Right renal cortex interstitium (tissue), 3 donors: ENCODE measurements at places on chromosomes 1 and 21. TPM values are rescaled to one million over a fixed set of nuclear protein-coding genes. Genes with fewer than 3 reads are reported as not detected.

- DNase-seq = no peak
Measured at GRCh38 chr1:89615676-89616598, 17.0 kb upstream of the LRRC8C start.

DNA sequence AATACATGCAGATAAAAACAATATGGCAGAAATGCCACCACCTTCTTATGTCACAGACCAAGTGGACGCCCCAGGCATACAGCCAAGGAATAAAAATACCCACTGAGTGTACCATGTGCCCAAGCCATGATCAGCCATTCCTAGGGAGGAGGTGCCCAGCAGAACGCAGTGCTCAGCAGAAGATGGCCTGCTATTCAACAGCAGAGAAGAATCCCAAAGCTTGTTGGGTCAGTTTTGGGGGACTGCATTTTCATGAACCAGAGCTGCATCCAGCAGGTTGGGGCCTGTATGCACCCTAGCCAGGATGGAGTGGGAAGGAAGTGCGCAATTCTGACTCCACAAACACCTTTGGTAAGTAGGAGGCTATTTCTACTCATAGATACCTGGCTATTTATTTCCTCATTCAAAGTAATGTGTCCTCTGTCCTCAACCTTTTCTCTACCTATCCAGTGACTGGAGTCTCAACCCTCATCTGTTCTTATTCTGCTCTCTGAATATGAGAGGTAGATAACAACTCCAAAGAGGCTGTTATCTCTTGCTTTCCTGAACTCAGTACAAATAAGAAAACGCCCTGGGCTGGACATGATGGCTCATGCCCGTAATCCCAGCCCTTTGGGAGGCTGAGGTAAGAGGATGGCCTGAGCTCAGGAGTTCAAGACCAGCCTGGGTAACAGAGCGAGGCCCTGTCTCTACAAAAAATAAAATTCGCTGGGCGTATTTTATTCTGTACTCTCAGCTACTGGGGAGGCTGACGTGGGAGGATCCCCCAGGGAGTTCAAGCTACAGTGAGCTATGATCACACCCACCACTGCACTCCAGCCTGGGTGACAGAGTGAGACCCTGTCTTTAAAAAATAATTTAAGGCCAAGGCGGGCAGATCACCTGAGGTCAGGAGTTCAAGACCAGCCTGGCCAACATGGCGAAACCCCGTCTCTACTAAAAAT, 2.5 kb upstream of the PLEKHM2 start:
- no peak for DNase-seq

GRCh38 chr1:220700556-220701179, 10.5 kb downstream of the C1orf115 start:
- DNase-seq = no peak

DNA sequence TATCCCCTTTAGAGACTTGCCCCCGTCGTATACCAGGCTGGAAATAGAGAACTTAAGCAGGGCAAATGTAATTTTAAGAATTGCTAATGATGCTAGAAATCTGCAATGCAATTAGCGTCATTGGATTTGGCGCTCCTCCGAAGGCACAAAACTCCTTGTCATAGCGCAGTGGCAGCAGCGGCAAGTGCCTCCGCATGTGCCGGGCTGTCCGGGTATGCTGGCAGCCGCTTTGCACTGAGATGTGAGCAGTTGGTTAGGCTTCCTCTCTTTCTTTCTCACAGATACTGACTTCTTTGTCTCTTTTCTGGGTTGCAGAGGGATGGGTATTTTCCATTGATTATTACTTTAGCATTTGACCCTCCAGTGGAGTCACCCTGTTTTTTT, 193.4 kb upstream of the LMO4 start:
- no peak for DNase-seq

GRCh38 chr1:19617376-19617775, 26.7 kb upstream of the NBL1 start:
- DNase-seq = no peak

- DNase-seq = no peak
Measured at GRCh38 chr1:107943694-107944093, 21.3 kb downstream of the VAV3 start.

DNA sequence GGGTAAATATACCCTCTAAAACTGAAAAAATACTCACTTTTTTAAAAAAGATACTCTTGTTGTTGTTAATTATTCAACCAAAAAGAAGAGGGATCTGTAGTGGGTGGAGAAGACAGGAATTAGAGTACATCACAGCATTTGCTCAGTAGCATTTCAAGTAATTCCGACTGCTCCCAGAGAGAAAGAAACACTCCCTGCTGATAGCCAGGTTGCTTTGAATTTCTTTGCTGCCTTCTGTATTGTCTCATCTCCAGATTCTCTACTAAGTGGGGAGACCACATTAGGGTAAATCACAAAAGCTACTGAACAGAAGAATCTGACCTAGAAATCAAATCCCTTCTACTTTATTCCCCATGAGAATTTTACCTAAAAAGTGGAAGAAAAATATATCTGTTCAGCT, 661.1 kb downstream of the BRINP3 start:
- no peak for DNase-seq

DNA sequence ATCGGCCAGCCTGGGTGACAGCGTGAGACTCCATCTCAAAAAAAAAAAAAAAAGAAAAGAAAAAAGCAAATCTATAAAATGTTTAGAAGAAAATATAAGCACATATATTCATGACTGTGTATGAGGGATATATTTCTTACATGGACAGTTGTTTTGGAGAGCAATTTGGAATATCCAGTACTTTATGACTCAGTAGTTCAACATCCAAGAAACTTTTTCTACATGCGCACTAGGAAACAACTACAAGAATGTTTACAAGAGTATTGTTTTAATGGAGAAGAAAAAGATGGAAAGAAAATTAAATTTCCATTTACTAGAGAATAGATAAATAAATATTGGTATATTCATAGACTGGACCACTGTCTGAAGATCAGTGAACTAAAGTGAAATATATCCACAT, 77.5 kb downstream of the MAST2 start:
- no peak for DNase-seq

GRCh38 chr21:38823737-38824123, 18.0 kb downstream of the ETS2 start:
- no peak for DNase-seq

DNA sequence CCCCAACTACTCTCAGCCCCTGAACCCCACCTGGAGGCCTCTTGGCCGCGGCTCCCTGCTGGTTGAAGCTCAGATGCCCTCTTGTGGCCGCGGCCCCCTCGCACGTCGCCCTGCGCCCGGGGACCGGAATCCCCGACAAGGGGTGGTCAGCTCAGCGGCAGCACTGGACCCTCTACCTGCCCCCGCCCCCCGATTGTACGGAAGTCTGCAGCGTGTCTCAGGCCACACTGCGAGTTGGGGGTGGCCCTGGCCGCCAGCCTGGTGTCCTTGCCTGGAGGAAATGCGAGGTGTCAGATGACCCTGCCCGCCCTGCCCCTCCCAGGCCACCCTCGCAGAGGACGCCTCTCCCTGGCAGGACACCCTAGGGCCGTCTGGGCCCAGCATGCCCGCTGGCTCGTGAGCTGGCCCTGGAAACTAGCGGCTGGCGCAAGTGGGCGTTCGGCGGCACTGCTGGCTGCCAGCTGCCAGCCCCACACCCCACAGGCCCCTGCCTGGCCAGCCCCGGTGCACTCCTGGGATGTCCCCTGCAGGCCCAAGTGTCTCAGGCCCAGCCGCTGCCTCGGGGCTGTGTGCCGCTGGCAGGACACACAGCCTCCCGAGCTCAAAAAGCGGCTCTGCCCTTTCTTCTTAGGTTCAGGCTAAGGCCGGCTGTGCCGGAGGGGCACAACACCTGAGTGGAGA, 60.8 kb downstream of the EDN2 start:
- no peak for DNase-seq

DNA sequence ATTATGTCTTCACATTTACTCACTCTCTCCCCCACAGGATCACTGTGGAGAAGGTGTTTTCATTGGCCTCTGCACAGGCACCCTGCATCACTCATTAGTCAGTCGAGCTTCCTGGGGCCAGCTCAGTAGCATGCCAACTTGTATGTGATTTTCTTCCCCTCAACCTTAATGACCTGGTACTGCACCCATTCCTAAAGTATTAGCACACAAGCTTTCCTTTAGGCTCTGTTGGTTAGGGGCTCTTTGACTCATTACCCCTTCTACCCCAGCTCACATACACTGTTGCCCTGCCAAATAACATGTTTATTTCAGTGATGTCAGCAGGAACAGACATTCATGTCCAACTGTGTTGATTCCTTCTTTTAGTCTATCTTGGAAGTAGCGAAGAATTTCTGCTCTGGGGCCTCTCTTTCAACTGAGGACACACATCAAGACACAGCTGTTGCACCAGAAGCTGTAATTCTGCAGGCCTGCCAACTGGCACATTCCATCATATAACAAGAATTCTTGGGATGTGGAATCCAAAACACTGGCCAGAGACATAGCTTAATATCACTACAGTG, 603.5 kb upstream of the ADAMTS5 start:
- no peak for DNase-seq

GRCh38 chr1:61585714-61586113, 139.2 kb downstream of the TM2D1 start:
- DNase-seq = no peak

DNA sequence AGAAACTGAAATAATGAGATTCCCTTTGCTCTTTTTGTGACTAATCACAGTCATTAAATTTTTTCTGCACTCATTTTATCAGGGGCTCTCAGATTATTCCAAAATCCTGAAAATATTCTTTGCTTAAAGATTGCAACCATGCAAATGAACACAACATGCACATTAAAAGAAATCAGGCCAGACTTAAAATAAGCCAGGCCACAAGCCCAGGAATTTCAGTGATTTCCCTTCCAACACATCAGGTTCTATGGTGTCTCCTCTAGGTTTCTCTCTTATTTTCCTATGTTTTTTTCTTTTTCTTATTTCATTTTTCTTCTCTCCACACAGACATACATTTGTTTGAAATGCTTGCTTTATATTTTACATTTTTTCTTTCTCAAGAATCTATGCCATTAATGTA, 65.3 kb downstream of the NIBAN1 start:
- no peak for DNase-seq

DNA sequence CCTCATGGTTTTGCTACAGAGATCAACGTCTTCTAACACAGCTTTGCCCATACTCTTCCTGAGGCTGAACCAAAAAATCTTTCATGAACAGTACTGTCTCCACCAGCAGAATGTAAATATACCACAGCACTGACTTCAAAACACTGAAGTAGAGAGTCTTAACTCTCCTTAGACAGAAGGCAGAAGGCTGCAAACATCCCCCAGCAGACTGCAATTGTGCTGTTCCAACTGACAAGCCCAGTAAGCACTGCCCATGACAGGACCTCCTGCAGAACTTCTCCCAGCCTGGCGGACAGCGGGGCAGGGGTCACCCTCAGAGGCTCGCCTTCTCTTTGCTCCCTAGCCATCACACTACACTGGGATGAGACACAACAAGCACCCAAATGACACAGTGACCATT, 218.7 kb downstream of the RERE start:
- DNase-seq = no peak

DNA sequence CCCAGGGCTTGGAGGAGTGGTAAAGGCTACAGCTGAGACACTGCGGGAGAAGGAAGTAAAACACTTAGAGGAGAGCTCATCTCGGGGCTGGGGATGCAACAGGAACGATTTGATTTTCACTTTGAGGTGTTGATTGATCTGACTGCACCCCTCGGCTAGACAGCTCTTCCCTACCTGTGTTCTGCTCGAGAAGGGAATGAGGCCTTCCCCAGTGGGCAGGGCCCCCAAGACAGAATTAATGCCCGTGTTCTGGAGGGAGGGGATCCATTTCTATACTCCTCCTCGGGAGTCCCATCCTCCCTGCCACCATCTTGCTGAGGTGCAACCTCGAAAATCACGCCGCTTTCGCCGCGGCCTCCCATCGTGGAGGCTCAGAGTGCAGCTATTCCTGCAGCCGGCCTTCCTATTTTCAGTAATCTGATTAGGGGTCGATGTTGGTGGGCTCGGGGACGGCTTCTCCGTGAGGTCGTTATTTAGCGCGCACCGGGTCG, 2.4 kb downstream of the ATP2B4 start:
- no peak for DNase-seq

DNA sequence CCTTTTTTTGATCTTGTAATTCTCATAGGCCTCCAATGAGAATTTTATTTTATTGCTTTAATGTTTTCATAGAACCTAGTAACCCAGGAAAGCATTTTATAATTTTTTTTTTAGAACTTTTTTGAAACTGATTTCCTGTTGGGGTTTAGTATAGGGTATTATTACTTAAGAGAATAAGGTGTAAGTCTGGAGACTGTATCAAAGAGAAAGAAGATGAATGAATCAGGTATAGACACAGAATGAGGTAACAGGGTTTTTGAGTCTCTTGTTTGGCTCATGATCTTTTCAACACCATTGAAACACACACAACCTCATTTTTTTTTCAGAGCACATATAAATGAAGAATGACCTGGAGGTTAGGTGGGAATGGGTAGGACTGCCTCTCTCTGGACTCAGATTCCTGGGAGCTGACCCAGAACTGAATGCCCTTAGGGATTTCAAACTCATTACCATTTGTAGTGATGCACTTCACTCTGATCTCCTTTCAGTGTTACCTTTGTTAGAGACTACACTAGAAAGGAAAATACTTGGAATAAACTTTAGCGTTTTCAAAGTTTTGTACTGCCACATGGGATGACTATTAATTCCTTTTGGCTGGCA, 51.0 kb downstream of the EPB41 start:
- no peak for DNase-seq

GRCh38 chr1:203559523-203559922, 65.6 kb downstream of the OPTC start:
- no peak for DNase-seq

DNA sequence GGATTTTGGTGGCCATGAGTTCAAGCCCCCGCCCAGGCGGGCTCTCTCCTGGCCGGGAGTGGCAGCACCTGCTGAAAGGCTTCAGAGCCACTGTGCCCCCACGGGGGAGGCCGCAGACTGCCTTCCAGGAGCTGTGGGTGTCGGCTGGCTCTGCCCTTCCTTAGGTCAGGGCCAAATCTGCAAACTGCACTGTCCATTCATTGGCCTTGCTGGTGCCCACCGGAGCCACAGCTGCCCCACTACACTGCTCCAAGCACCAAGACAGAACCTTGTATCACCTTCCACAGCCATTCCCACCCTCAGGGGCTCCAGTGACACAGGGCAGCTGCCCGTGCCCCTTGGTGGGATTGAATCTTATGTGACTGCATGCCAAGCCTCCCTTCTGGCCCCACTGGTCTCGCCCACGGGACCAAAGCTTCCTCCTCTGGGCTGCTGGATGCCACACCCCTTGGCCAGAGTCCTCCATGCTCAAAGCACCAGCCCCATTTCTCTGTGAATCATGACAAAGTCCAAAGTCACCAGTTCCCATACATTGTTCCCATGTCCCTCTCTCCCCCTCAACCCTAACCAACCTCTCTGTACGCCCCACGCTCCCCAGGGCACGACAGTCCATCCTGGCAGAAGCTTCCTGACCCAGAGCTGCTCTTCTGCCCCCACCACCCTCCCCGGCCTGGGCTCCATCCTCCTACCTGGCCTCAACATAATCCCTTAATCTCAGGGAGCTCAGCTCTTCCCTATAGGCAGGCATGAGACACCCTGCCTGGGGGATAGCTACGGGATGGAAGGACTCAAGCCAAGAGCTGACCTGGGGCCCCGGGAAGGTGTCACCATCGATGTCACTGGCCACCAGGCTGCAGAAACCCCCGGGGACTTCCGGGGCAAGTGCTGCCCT, 20.9 kb upstream of the GPR153 start:
- no peak for DNase-seq

DNMT3L gene
- polyA plus RNA-seq = not detected

SMCP gene
- not detected for polyA plus RNA-seq

AMY2B gene
- polyA plus RNA-seq = 28.9 TPM

BMP8A gene
- polyA plus RNA-seq = 0.18 TPM

TEX38 gene
- 0.28 TPM for polyA plus RNA-seq

PTAFR gene
- 2.0 TPM for polyA plus RNA-seq

CFAP74 gene
- polyA plus RNA-seq = 0.71 TPM

CR2 gene
- polyA plus RNA-seq = 1.9 TPM

LCE6A gene
- polyA plus RNA-seq = not detected

TRIM67 gene
- 0.08 TPM for polyA plus RNA-seq

KRTAP21-1 gene
- not detected for polyA plus RNA-seq
